GM12878 (cell line): ENCODE measurements at places on chromosomes 16 and 17.

DNA sequence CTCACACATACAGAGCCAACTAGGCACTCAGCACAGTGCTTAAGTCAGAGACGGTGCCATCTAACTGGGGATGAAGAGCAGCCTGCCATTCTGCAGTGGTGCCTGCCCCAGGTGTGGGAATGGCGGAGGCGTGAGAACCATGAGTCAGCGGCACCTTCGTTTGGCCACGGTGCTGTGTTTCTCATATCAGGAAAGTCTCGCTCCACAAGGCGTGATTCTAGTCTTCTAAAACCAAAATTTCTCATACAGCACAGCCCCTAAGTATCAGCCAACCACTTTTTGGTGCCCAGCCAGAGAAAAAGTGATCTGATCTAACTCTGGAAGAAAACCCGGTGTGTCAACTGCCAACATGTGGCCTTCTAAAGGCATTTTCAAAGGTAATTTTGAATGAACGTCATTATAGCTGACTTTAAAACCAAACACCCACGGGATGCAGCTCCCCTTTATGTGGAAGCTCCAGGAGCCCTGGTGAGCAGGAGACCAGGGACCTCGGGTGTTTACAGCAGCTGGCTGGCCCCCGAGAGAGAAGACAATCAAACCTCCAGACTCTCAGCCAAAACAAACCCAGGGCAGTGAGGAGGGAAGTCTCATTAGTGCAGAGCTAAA lies 54.6 kb downstream of the ABCC12 start:
- DNase-seq, result peak; percentile 74

DNA sequence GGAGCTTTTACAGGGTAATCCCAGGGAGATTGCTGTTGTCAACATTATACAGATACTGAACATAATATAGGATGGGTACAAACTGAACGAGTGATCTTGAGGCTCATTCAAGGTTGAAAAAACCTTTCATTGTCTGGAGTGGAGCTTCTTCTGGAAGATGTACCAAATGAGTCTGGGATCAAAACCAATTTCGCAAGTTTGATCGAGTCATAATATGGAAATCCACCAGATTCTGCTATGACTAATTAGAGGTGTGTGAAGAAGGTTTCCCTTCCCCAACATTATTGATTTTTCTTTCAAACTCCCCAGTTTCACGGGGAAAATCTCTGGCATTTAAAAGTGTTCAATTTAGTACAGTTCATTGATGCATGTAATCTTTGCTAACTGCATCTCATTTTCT lies 324.1 kb downstream of the ZFHX3 start:
- DNase-seq, result no peak

DNA sequence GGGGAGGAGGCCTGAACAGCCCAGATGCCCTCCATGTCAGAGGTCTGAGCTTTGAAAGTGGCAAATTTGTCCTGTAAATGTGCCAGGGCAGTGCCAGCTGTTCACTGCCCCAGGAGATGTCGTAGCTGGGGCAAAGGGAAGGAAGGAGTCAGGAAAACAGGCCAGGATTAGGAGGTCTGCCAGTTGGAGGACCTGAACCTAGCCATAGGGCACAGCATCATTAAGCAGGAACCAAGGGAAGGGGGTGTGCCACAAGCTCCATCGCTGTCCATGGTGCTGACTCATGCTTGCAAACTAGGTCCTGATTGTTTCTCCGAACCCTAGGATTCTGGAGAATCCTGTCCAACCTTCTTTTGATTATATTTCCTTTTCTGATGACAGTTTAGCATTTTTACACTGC lies 124.2 kb downstream of the TMEM132E start:
- no peak for DNase-seq

- DNase-seq, result peak; percentile 4
Measured at GRCh38 chr17:12982224-12982623, 35.6 kb downstream of the ELAC2 start.

GRCh38 chr16:80996688-80997138 lies 10.0 kb downstream of the CMC2 start:
- DNase-seq, result no peak

- no peak for DNase-seq
Measured at GRCh38 chr17:50697062-50697461, 10.7 kb downstream of the ANKRD40 start.

DNA sequence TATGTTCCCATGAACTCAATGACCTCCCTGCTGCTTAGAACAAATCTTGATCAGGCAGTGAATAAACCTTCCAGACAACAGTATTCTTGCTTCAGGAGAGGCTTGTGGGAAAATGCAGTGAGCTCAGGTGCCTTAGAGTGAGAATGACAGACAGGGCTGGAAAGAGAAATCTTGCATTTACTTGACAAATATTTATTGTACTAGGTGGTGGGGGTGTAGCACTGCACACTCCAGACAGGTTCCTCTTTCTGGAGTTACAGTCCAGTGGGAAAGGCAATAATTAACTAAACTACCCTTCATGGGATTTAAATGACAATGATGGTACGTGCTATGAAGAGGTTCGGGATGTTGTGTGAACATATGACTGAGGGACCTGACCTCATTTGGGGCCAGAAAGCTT lies 182.9 kb downstream of the SHISA9 start:
- DNase-seq, result no peak

DNA sequence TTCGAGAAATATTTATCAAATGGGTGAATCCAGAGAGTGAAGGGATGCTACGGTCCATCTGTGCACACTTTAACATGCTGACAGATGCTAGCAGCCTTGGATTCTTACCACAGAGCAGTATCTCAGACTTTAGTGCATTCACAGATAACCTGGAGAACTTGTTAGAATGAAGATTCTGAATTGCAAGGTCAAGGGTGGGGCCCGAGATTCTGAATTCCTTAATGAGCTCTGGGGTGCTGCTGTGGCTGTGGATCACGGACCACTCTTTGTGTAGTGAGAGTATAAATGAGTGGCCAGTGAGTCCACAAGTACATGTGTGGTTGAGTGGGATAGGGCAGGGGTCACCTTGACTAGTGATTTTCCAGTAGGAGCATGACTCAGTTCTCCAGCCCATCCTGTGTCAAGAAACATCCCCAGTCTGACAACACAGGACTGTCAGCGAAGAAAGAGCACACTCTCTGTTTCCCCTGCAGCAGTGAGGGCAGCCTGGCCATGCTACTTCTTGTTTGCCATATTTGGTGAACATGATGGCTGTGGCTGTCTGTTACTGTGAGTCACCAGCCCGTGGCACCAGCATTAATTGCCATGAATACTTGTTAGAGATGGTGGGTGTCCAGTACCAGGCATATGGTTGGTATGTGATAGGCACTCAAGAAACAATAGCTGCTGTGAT lies 13.0 kb upstream of the SALL1 start:
- DNase-seq, result no peak

GRCh38 chr16:23788685-23789084 lies 33.9 kb downstream of the CHP2 start:
- no peak for DNase-seq

GRCh38 chr17:76772842-76773525 lies 35.1 kb downstream of the MFSD11 start:
- DNase-seq, result no peak
